ENCODE measurements at places on chromosomes 4 and X.

GRCh38 chr4:61210186-61210939, 10.2 kb downstream of the ADGRL3 start:
- no peak for DNase-seq

DNA sequence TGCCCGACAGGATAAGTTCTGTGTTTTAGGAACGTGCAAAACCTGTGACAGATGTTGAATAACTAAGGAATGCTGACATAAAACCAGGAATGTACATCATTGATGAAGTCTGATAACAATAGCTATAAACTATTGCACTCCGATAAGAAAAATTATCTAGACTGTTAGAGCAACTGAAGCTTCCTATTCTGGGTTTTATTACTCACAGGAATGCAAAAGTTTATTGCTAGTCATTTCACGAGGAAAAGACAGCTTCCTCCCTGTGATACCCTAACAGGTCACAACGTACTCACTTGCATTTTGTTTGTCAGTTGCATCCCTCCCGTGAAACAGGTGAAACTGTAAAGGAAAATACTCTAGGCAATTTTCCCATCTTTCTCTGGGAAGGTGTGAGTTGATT, 65.9 kb downstream of the CLDN22 start:
- no peak for DNase-seq

- no peak for DNase-seq
Measured at GRCh38 chr4:6086846-6087245, 68.6 kb upstream of the C4orf50 start.

GRCh38 chrX:4932790-4933189, 1219.3 kb upstream of the PRKX start:
- DNase-seq = no peak

DNA sequence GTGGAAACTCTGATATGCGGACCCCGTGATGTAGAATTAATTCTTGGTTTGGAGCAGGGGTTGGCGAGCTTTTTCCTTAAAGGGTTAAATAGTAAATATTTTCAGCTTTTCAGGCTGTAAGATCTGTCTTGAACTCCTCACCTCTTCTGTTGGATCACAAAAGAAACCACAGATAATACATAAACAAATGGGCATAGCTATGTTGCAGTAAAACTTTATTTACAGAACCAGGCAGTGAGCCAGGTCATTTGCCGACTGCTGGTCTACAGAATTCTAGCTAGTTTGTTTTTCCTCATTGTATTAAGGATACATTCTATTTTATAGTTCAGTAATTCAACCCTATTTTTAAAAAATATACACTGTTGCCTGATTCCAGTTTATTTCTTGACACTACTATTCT, 116.6 kb downstream of the PAPSS1 start:
- DNase-seq = no peak

- no peak for DNase-seq
Measured at GRCh38 chr4:91824773-91825172, 479.0 kb upstream of the GRID2 start.

- no peak for DNase-seq
Measured at GRCh38 chrX:155876704-155877103, 4.4 kb upstream of the VAMP7 start.

- DNase-seq = no peak
Measured at GRCh38 chrX:139932073-139932900, 566 bp downstream of the ATP11C start.

DNA sequence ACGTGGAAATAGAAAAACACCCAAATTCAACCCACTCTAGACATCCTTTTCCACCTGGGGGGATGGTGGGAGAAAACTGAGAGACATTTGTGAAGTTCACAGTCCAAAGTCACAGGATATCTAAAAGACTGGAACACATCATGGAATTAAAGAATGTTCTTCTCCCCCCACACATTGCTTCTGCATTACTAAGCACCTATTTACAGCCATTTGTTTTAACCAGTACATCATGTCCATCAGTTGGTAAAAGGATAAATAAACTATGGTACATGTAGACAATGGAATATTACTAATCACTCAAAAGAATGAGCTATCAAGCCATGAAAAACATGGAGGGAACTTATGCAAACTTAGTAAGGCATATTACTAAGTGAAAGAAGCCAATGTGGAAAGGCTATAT, 185.5 kb upstream of the ANXA10 start:
- DNase-seq = no peak

DNA sequence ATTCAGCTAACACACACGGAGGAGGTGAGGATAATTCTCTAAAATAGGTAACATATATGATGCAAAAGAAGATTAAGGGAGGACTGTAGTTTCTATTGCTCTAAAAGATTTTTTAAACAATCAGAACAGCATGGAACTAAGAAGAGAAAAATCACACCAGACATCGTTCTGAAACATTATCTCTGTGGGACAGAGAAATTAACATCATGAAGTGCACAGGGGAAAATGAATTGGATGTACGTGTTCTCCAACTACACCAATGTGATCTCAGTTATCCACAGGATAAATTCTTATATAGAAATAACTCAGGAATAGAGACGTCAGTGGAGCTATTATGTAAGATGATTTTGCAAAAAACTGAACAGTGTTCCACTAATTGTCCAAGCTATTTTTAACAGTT, 614.1 kb upstream of the HS3ST1 start:
- no peak for DNase-seq

- DNase-seq = no peak
Measured at GRCh38 chr4:38310446-38311043, 350.3 kb downstream of the PTTG2 start.

DNA sequence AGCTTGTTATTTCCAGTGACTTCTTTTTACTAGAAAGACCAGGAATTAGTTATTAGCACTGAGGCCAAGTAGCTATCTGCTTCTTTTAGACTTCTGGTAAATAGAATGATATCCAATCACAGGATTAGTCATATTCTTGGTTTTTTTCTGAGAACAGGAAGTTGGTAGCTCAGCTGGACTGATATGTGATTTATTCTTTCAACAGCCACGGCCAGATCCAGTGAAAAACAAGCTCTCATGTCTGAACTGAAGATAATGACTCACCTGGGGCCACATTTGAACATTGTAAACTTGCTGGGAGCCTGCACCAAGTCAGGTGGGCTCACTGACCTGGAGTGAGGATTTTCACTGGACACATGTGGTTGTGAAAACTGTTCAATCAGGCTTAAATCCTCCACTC, 48.6 kb downstream of the PDGFRA start:
- no peak for DNase-seq

GRCh38 chr4:148390311-148390710, 51.9 kb downstream of the NR3C2 start:
- no peak for DNase-seq

- no peak for DNase-seq
Measured at GRCh38 chr4:155304375-155304774, 72.4 kb downstream of the MAP9 start.

DNA sequence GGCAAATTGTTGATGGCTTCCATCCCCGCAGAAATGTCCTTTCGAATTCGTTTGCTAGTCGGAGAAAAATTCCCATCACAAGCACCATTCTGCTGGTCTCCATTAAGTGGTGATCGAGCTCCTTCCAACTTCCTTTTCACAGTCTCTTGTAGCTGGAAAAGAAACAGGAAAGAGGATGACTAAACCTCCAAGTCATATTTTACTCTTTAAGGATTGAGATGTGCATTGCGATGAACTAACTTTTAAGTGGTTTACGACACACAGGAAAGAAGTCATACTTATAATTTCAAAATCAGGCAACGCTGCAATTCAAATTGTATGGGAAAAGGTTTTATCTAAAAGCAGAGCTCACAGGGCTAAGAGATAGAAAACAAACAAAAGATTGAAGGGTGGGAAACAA, 225.2 kb downstream of the MGST2 start:
- no peak for DNase-seq

DNA sequence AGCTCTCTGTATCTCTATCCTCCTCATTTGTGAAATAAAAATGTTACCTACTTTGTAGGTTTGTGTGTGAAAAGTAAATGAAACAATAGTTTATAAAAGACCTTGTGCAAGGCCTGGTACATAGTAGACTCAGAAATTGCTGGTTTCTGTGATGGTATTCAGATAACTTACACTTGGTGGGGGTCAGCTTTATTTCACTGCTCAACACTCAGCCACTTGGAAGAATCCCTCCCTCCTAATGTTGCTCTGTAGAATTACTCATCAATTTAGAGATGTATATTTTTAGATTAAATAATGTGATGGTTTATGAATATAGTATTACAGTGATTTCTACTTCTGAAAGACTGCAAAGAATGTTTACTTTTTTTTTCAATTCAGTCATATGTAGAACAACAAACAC, 32.7 kb downstream of the SMARCAD1 start:
- no peak for DNase-seq

DNA sequence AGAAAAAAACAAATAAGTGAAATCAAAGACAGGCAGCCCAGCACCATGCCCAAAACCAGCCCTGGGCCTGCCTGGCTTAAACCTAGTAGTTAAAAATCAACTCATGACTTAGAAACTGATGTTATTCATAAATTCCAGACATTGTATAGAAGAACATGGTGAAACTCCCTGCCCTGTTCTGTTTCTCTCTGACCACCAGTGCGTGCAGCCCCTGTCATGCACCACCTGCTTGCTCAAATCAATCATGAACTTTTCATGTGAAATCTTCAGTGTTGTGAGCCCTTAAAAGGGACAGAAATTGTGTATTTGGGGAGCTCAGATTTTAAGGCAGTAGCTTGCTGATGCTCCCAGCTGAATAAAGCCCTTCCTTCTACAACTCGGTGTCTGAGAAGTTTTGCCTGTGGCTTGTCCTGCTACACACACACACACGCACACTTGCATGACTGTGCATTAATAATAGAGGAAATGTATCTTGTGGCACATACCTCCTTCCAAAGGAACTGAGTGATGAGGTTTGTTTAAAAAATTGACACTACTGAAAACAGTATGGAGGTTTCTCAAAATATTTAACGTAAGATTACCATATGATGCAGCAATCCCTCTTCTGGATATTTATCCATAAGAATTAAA, 39.2 kb upstream of the UGT2B7 start:
- no peak for DNase-seq

- DNase-seq = no peak
Measured at GRCh38 chr4:89998469-89999011, 103.9 kb downstream of the MMRN1 start.

DNA sequence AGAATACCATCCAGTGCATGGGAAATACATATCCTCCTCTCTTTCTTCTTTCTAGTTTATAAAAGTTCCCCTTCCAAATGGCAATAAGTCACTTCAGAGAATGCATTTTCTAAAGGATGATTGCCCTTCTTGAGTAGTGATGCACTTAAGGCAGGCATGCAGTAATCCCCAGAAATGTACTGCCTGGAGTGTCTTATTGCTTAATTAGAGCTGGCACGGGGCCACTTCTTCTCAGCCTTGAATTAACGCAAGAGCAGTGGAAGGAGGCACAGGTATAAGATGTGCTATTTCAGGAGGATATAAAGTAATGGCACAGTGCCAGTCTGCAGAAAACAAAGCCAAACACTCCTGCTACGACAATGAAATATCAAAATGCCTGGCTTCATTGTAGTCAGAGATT, 371.4 kb upstream of the FAM241A start:
- no peak for DNase-seq

- no peak for DNase-seq
Measured at GRCh38 chr4:8688041-8688907, 95.7 kb downstream of the CPZ start.

All from SW 1271 (cell line).